Progenitor cell of endocrine pancreas (in vitro differentiated cells): ENCODE measurements at places on chromosomes 5 and 9.

- DNase-seq, result peak; percentile 64
These were observed 11.8 kb upstream of the EXOC3 start for GRCh38 chr5:431001-431710.

DNA sequence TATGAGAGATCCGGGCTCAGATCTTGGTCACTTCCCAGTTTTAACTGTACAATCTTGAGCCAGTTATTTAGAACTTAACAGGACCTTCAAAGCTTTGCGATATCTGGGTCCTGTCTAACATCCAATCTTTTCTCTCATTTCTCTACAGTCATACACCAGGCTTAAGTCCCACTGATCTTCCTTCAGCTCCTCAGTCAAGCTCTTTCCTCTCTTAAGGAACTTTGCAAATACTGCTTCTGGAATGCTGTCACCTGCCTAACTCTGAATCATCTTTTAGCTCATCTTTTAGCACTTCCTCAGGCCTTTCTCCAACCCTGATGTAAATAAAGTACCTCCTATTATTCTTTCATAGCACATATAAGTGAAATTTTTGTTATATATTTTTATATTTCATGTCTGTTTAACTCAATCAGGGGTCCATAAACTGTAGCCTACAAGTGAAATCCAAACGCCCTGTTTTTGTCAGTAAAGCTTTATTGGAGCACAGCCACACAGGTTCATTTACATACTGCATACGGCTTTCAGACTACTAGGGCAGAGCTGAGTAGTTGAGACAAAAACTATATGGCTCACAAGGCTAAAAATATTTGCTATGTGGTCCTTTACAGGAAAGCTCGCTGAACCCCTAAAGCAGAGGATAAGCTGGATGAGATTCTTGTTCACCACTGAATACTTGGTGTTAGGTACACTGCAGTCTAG is 63.5 kb downstream of the MEF2C start:
- DNase-seq, result no peak

DNA sequence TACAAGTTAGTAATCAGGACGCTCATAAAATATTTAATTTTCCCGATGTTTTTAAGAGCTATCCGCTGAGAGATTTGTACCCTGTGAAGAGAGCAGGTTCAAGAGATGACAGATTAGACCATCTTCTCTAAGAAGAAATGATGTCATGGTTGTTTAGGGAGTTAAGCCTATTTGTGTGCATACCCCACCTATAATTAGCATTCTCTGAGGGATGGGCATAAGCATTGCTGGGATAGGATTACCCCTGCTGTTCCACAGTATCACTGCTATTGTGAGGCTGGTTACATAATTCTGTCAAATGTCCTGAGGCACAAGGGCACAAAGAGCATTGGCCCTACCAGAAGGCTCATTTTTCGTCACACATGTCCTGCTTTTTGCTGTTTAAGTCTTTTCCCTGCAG is 687.0 kb downstream of the CETN3 start:
- no peak for DNase-seq

DNA sequence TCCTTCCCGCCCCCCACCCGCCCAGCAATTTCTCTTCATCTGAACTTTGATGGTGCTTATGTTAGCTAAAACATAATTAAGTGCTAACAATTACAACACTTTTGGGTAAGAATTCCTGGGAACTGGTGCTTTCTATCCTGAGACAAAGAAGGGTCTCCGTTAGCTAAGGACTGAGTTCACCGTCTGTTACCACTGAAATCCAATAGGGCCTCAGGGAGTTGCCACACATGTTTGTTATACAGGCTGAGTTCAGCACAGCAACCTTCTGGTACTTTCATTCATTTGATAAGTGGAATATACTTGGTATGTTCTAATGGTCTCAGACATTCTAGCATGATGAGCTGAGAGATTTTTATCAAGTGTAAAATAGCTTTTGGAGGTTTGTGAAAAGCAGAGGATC is 437.9 kb downstream of the EFNA5 start:
- no peak for DNase-seq

- no peak for DNase-seq
These were observed 190.3 kb downstream of the GOLPH3 start for GRCh38 chr5:31983851-31984250.
